ENCODE measurements at places on chromosomes 4 and X.

DNA sequence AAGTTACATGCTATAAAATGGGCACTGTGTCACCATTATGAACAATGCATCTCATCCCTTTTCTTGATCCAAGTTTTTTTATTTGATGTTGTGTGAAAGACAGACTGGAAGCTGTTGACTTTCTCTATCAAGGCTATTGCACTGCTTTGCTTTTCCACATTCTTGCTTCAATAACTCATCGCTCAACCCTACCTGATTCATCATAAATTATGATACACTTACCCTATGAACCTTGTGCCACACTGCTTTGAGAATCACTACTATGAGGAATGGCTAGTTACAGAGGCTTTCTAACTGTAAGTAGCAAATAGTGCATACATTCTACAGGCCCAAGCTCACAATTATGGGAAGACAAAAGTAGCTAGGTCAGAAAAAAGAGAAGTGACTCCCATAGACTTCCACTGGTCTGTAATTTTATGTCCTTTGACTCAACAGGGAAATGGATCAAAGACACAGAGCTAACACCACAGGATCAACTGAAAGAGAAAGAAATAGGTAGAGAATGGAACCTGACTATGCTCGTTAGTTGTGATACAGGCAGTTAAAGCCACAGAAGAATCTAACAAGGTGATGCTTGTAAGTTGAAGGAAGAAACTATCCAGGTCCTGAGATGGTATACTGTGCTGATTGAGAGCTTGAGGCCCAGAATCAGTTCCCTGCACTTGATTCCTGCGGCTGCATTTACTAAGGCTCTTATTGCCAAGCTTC is 163.5 kb downstream of the PPP3CA start:
- H3K4me3 ChIP-seq, result no peak overlapping the region
- no peak overlapping the region for H3K27ac ChIP-seq
- no peak for DNase-seq
- no peaks in the 10 kb centered on the region for H3K36me3 ChIP-seq
- H3K27me3 ChIP-seq, result no peaks in the 10 kb centered on the region

DNA sequence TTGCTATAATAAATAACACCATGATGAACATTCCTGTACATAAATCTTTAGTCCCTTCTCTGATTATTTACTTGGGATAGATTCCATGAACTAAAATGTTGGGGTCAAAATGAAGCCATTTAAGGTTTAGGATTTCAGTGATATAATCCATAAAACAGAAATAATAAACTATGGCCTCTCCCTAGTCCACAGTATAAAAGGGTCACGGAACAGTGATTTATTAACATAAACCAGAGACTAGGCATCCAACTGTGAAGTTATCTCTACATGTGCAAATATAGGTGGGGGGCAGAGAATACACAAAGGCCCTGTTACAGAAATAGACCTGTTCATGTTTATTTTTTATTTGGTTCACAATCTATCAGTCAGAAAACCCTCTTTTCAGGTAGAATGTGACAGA is 499.1 kb upstream of the SLIT2 start:
- no peak overlapping the region for H3K27ac ChIP-seq
- H3K27me3 ChIP-seq, result no peaks in the 10 kb centered on the region
- H3K4me1 ChIP-seq, result no peaks in the 10 kb centered on the region
- H3K36me3 ChIP-seq, result no peaks in the 10 kb centered on the region

- H3K27ac ChIP-seq, result no peak overlapping the region
- no peak overlapping the region for H3K4me3 ChIP-seq
- no peaks in the 10 kb centered on the region for H3K27me3 ChIP-seq
- no peaks in the 10 kb centered on the region for H3K4me1 ChIP-seq
Observed at GRCh38 chr4:67152976-67153375, 392.3 kb downstream of the CENPC start.

GRCh38 chr4:29972121-29972520 is 748.0 kb upstream of the PCDH7 start:
- H3K27me3 ChIP-seq, result no peaks in the 10 kb centered on the region
- H3K4me3 ChIP-seq, result no peak overlapping the region
- DNase-seq, result no peak
- no peaks in the 10 kb centered on the region for H3K36me3 ChIP-seq
- no peak overlapping the region for H3K27ac ChIP-seq

DNA sequence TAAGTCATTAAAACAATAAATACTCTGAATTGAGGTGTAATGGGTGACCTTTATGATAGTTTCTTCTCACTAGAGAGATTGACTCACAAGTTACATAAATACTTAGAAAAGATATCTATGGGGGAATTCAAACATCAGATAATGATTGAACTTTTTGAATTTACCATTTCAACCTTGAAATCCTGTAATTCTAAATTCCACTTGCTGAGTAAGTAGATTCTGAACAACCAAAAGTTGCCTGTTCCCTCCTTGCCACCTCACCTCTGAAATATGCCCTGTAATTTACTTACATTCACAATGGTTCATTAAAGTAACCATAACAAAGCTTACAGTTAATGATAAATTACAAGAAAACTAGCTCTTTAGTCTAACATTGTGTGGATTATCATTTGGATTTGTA is 43.3 kb upstream of the SLC39A8 start:
- H3K36me3 ChIP-seq, result no peaks in the 10 kb centered on the region
- H3K4me3 ChIP-seq, result no peak overlapping the region
- no peak for DNase-seq
- no peaks in the 10 kb centered on the region for H3K4me1 ChIP-seq
- no peak overlapping the region for H3K27ac ChIP-seq

GRCh38 chrX:47634871-47635575 is 5.3 kb upstream of the CFP start:
- H3K36me3 ChIP-seq, result peaks cover 44% of the 10 kb centered on the region
- H3K4me3 ChIP-seq, result no peak overlapping the region
- no peak for DNase-seq
- H3K27me3 ChIP-seq, result no peaks in the 10 kb centered on the region
- H3K4me1 ChIP-seq, result no peaks in the 10 kb centered on the region

All from sigmoid colon (tissue), 7 donors.